ENCODE measurements at places on chromosomes 2 and 18. TPM values are rescaled to one million over a fixed set of nuclear protein-coding genes. Genes with fewer than 3 reads are reported as not detected.

Gene REG1B
- not detected for total RNA-seq

Gene FHOD3
- total RNA-seq, result not detected

DNA sequence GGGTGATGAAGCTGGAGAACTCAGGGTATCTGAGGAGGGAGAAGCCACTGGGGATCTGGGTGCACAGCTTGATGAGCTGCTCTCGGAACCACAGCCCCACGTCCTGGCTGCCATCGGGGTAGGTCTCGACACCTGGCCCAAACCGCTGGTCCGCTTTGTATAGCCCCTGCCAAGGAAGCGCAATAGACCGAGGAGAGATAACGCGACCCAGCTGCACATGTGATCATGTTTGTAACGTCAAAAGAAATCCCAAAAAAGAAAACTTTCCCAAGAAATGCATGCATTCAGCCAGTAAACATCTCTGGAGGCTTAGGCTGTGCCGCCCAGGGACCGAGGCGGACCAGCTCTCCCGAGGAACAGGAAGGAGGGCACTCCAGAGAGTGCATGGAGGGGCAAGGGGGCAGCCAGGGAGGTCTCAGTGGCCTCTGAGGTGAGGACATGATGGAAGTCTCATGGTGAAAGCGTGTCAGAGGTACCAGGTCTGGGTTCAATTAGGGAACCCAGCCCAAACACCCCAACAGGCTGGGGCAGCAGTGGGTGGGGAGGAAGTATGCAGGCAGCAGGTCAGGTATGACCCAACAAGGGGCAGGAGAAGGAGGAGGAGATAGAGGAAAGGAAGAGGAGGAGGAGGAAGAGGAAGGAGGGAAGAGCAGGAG lies 28.3 kb downstream of the ANKMY1 start:
- H3K36me3 ChIP-seq, result peaks cover 90% of the 10 kb centered on the region
- no peaks in the 10 kb centered on the region for H3K27me3 ChIP-seq
- H3K27ac ChIP-seq, result no peak overlapping the region

- DNase-seq, result peak; percentile 14
- H3K27me3 ChIP-seq, result no peaks in the 10 kb centered on the region
- H3K36me3 ChIP-seq, result no peaks in the 10 kb centered on the region
- H3K27ac ChIP-seq, result no peak overlapping the region
- no peaks in the 10 kb centered on the region for H3K4me1 ChIP-seq
- H3K4me3 ChIP-seq, result no peak overlapping the region
Measured at GRCh38 chr2:16281451-16282335, 341.3 kb downstream of the MYCN start.

DNA sequence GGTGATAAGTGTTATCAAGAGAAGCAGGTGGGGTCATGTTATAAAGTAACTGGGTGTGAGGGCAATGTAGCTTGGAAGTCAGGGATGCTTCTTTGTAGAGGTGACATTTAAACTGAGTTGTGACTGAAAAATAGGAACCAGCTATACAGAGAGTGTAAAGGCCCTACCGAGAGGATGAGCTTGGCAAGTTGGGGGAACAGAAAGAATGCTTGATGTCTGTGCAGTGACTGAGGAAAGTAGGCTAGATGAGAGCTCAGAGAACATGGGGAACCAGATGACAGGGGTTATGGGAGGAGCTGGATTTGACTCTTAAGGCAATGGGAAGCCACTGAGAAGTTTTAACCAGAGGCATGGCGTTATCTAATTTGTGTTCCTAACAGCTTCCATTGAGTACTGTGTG lies 115.3 kb downstream of the DOCK10 start:
- peaks cover 95% of the 10 kb centered on the region for H3K4me1 ChIP-seq
- peak overlapping the region; percentile 94 for H3K27ac ChIP-seq

DNA sequence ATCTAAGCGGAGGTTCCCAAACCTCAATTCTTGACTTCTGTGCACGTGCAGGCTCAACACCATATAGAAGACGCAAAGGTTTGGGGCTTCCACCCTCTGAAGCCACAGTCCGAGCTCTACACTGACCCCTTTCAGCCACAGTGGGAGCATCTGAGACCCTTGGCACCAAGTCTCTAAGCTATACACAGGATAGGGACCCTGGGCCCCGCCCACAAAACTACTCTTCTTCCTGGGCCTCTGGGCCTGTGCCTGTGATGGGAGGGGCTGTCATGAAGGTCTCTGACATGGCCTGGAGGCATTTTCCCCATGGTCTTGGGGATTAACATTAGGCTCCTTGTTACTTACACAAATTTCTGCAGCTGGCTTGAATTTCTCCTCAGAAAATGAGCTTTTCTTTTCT lies 1374.1 kb upstream of the NXPH2 start:
- no peak overlapping the region for H3K27ac ChIP-seq
- H3K4me1 ChIP-seq, result no peaks in the 10 kb centered on the region
- no peak overlapping the region for H3K4me3 ChIP-seq
- H3K36me3 ChIP-seq, result no peaks in the 10 kb centered on the region

- peaks cover 19% of the 10 kb centered on the region for H3K27me3 ChIP-seq
- H3K4me1 ChIP-seq, result peaks cover 10% of the 10 kb centered on the region
- H3K4me3 ChIP-seq, result peak overlapping the region; percentile 82
- H3K36me3 ChIP-seq, result peaks cover 6% of the 10 kb centered on the region
Measured at GRCh38 chr2:148876202-148876594, 1.2 kb downstream of the KIF5C start.

- H3K4me1 ChIP-seq, result no peaks in the 10 kb centered on the region
- no peak overlapping the region for H3K4me3 ChIP-seq
- no peaks in the 10 kb centered on the region for H3K27me3 ChIP-seq
- H3K27ac ChIP-seq, result no peak overlapping the region
Measured at GRCh38 chr2:3472966-3473365, 46.4 kb downstream of the ADI1 start.

- DNase-seq, result no peak
- no peak overlapping the region for H3K27ac ChIP-seq
- no peaks in the 10 kb centered on the region for H3K36me3 ChIP-seq
- no peak overlapping the region for H3K4me3 ChIP-seq
- H3K27me3 ChIP-seq, result peaks cover 4% of the 10 kb centered on the region
Measured at GRCh38 chr2:32862269-32863055, 84.3 kb upstream of the LTBP1 start.

DNA sequence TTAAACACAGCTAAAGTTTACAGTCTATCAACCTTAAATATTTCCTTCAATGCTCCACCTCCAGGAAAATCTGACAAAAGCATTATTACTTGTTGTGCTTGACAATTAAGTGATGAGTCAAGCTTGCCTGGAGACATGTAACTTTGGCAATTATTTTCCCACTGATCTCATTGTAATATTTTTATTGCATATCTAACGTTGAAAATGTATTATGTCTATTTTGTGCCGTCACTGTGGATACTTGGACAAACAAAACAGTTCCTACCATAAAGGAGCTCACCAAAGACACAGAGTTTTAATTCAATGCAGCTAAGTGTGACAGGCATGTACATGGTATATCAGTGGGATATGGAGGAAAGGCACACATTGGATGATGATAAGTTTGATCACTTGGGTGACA lies 24.7 kb downstream of the RNF103 start:
- H3K4me1 ChIP-seq, result peaks cover 2% of the 10 kb centered on the region
- peaks cover 10% of the 10 kb centered on the region for H3K36me3 ChIP-seq
- no peaks in the 10 kb centered on the region for H3K27me3 ChIP-seq
- H3K27ac ChIP-seq, result no peak overlapping the region

DNA sequence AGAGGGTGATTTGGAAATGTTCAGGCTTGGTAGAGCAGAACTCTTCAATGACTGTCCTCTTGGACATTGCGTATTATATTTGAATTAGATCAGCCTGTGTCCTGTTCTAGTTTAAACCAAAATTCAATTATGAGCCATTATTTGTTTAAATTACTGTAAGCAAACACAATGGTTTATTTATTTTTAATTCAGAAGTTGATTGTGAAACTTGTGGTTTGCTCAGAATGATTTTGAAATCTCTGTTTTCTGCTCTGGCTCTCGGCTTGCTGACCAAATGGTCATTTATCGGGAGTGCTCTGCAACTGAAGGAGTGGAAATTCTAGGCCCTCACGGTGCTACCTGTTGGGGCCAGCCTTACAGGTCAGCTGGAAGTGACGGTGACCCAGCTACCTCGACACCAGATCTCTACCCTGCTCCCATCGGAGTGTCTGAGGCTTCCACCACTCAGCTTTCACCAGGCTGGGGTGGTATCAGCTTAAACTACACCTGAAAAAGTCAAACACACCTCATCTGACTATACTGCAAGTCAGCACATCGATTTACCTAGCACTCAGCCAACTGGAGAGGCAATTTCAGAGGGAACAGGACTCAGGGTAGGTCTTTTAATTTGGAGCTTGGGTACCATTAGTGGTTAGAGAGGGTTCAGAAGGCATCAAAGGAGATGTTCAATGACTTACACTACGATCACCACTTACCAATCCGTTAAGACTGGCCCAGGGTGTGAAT lies 36.8 kb upstream of the GPD2 start:
- DNase-seq, result no peak
- H3K36me3 ChIP-seq, result peaks cover 5% of the 10 kb centered on the region
- H3K27me3 ChIP-seq, result peaks cover 2% of the 10 kb centered on the region
- H3K27ac ChIP-seq, result peak overlapping the region; percentile 91
- peak overlapping the region; percentile 80 for H3K4me3 ChIP-seq

- peak overlapping the region; percentile 43 for H3K27ac ChIP-seq
- no peaks in the 10 kb centered on the region for H3K36me3 ChIP-seq
- no peak for DNase-seq
- H3K27me3 ChIP-seq, result no peaks in the 10 kb centered on the region
- H3K4me3 ChIP-seq, result peak overlapping the region; percentile 13
- H3K4me1 ChIP-seq, result peaks cover 28% of the 10 kb centered on the region
Measured at GRCh38 chr2:121539750-121540469, 9.2 kb downstream of the RNU4ATAC start.

GRCh38 chr2:136131961-136132824 lies 14.2 kb upstream of the CXCR4 start:
- H3K27me3 ChIP-seq, result peaks cover 8% of the 10 kb centered on the region
- H3K4me3 ChIP-seq, result peak overlapping the region; percentile 57
- peak; percentile 83 for DNase-seq
- peaks cover 96% of the 10 kb centered on the region for H3K4me1 ChIP-seq
- H3K27ac ChIP-seq, result peak overlapping the region; percentile 87
